ENCODE measurements at places on chromosomes 12 and 14.

GRCh38 chr12:64299628-64300027 is 77.5 kb upstream of the KICS2 start:
- DNase-seq = no peak

DNA sequence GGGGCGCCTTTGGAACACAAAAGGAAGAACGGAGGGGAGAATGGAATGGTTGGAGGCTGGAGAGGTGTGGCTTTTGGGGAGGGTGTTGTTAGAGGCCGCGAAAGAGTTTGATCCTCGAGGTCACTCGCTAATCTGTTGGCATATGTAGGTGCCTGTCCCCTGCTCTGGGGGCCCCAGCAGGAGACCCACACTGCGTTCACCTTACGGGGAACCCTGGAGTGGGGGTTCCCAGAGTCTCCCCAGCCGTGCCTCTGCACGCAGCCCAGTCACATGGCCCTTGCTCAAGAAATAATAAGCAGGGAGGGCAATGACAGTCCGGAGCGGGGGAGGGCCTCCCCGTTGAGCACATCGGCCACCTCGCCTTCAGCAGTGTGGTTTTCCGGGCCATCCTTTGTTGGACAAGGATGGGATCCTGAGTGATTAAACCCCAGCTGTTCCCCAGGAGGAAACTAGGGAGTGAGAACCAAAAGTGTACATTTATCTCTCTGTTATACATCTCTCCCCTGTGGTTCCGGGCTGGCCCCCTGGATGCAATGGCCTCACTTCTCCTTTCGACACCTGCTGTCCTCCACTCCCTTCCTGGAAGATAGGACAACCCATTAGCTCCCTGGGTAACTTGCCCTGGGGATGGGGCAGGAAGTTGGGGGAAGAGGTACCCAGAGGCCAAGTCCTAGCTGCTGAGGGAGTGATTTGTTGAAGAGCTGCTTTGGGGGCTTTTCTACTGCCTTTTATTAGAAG is 1.3 kb downstream of the PLEKHG3 start:
- DNase-seq = no peak

DNA sequence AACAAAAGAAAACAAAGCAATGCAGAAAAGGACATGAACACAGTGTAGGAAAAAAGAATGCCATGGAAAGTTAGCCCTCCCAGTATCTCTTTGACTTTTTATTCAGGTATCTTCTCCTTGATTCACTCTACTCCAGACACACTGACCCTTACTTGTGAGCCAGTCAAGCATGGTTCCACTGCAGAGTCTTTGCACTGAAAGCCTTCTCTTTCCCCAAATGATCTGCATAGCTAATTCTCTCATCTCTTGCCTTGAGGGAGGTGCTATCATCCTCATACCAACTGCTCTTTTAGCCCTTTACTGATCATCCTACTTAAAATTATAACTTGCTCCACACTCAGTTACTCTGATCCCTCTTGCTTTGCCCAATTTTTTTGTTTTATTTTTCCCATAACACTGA is 101.2 kb upstream of the SLC16A7 start:
- DNase-seq = no peak

GRCh38 chr12:4829793-4830162 is 79.9 kb upstream of the KCNA1 start:
- no peak for DNase-seq

DNA sequence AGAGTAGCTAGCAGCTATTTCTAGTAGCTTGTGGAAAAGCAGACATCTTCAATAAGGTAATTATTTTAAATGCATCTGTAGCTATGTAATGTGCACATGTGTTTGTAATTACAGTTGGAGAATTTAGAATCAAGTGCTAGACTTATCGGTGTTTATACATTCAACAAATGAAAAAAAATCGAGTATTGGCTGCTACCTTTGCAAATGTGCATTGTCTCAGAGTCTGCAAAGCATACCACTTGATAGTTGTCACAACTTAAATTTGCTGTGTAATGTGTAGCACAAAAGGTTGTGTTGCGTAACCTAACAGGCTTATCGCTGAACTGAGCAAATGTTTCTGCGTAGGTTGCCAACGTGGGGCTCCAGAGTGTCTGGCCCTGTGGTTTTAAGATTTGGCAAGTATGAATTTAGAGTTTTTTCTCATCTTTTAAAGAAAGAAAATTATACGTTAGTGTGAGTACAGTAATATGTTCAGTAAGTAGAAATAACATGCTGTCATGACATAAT is 44.3 kb downstream of the TMTC2 start:
- DNase-seq = no peak

GRCh38 chr12:114938487-114939210 is 254.7 kb upstream of the TBX3 start:
- DNase-seq = no peak

DNA sequence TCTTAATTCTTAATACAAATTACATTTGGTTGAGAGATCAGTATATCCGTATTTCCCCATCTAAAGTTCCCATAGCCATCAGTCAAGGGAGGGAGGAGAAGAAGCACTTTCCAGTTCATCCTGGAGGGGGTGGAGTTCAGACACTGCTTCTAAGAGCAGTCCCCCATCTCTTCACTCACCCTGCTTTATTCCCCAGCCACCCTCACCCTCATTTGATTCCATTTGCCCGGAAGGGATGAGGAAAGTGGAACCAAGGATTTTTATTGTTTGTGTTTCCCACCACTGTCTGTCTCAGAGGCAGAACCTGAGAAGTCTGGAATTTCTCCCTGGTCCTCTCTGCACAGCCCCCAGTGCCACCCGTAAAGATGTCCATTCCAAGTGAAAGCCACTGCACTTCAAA is 134.2 kb upstream of the HIF1A start:
- DNase-seq = no peak

GRCh38 chr12:82635263-82635662 is 51.4 kb upstream of the TMTC2 start:
- DNase-seq = no peak

GRCh38 chr12:50239355-50239891 is 43.9 kb downstream of the LIMA1 start:
- DNase-seq = no peak

DNA sequence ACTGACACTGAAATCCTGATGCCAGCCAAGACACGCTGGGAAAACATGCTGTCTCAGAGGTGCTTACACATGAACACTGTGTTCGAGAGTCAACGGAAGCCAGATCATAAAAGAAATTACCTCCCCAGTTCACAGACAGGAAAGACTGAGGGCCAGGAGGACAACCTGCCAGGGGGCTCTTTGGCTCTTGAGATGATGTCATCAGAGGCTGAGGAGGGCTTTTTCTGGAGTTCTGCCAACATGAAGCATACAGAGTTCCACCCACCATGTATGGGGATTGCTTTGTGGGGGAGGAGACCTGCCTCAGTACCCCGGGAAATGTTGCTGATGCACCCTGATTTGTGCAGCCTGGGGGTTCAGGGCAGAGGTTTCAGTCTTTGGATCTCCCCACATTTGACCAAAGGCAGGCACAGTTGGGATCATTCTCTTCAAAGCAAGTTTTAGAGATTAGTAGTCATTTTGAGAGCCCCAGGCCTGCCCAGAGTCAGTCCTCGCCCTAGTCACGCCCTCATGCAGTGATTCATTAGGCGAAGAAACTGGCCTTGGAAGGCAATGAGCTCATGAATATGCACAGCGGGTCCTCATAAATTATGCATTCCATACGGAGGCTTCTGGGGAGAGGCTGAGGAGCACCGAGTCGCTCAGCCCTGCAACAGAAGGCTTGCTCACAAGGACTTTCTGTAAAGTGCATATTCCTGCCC is 34.9 kb upstream of the EML1 start:
- peak; percentile 91 for DNase-seq

- DNase-seq = no peak
Observed at GRCh38 chr12:105343836-105344235, 13.3 kb downstream of the C12orf75 start.

DNA sequence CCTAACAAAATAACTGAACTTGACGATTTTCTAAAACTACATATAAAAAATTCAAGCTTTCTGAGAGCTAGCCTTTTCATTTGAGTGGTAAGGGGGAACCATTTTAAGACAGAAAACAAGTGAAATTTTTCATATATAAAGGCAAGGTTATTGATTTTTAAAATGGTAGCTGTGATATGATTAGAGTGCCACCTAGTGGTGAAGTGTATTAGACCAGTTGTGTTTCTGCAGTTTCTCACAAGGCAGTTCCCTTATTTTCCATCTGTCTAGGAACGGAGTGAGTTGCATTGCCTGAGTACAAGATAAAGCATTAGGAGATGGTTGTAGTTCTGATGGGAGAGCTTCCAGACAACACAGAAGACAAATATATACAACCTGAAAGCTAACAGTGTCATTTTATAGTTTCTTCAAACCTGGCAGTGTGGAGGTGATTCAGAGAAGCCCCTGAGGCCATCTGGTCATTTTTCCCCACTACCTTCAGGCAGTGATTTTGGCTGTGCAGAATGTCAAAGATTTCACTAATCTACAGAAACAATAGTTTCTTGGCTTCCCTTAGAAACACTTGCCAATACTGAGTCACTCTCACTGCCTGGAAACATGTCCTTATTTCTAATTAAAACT is 180.8 kb downstream of the C12orf50 start:
- DNase-seq = peak; percentile 23

GRCh38 chr12:75747572-75748021 is 236.2 kb upstream of the KRR1 start:
- DNase-seq = peak; percentile 80

DNA sequence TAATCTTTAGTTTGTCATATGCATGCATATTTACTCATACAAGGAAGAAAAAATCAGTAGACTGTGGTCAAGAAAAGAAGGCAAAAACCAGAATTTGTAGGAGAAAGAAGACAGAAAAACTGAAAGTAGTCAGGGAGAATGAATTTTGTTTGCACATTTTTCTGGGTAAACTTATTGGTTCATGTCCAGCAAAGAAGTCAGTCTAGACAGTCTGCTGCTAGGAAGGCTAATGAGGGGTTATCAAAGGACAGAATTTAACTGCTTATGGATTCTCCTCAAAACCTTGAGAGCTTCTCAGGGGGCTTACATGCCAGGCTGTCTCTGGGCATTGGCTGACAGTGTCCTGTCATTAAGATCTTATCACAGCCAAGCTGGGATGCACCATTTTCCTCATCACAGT is 293.9 kb downstream of the RPAP3 start:
- no peak for DNase-seq

DNA sequence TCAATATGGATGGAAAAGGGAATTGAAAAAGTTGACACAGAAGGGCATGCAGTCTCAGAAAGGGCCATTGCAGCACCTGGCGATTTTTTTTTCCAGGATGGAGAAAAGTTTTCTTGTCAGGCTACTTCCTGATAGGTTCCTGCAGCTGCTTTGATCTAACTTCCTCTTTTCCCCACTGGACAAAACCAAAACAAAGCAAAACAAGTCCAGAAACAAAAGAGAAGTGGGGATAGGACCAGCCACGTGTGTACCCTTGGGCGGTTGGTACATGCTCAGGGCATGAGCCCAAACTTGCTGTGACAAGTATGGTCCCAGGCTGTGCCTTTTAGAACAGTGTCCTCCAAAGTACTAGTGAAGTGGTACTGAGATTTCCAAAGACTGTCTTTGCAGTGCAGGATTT is 89.8 kb downstream of the CHST11 start:
- peak; percentile 4 for DNase-seq

- DNase-seq = no peak
Observed at GRCh38 chr12:50111395-50111692, 692 bp upstream of the COX14 start.

DNA sequence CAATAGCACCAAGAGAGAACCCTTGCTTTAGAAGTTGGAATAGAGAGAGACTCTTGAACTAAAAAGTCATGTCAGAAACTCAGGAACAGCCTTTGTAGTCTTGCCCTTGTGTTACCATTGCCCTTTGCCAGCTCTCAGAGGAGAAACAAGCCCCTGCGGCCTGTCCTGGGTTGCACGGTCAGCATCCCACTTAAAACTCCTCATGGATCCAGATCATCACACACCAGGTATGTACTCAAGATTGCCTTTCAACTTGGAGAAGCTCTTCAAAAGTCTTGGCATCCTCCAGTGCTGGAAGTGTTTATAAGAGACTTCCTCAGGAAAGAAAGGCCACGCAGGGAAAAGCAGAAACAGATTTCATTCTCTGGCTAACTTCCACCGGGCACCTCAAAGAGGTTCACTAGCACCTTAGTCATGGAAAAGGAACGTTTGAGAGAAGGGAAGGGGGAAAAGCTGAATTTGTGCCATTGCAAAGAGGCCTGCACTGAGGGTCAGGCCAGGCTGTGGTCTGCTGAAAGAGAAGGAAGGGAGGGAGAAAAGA is 594.2 kb downstream of the MED13L start:
- DNase-seq = no peak

DNA sequence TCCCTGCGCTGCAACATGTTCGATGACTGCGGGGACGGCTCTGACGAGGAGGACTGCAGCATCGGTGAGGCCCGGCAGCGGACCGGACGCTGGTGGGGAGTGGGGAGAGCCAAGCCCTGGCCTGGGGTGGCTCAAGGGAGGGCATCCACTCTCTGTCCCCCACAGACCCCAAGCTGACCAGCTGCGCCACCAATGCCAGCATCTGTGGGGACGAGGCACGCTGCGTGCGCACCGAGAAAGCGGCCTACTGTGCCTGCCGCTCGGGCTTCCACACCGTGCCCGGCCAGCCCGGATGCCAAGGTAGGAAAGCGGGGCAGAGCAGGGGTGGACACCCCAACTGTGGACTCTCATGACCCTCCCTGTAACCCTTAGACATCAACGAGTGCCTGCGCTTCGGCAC is 11.4 kb upstream of the NXPH4 start:
- DNase-seq = no peak

DNA sequence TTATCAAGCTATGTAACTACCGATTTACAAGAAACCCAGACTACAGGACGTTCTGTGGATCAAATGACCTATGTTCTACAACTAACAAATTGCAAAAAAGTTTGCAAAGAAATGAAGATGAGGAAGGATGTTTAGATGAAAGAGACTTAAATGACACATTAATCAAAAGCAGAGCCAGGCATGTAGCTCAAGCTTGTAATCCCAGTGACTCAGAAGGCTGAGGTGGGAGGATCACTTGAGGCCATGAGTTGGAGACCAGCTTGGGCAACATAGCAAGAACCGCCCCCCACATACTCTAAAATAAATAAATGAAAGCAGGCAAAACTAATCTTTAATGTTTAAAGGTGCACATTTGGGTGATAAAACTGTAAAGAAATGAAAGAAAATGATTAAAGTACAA is 331.9 kb downstream of the BTG1 start:
- DNase-seq = no peak
